ENCODE measurements at places on chromosomes 3 and 15.
A peak's percentile ranks its signal among the peaks of the same experiment; 100 is the strongest.

DNA sequence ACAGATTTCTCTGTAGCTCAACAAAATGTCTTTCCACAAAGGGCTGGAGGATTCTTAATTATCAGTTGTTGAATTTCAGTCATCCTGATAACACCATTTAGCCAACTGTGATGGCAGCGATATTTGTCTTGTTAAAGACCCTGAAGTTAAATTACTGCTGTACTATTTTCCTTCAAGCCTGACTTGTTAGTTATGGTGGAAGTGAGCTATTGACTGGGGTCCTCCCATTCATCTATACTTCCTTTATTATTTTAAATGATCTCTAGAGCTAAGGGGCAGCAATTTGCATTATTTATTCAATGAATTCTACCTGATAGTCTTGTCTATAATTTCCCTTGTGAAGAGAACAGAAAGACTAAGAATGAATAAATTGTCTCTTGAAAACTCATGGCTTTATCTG lies 64.1 kb downstream of the RBMS3 start:
- DNase-seq, result no peak

- no peak for DNase-seq
These were observed 21.2 kb downstream of the PRKAR2A start for GRCh38 chr3:48826451-48826850.

DNA sequence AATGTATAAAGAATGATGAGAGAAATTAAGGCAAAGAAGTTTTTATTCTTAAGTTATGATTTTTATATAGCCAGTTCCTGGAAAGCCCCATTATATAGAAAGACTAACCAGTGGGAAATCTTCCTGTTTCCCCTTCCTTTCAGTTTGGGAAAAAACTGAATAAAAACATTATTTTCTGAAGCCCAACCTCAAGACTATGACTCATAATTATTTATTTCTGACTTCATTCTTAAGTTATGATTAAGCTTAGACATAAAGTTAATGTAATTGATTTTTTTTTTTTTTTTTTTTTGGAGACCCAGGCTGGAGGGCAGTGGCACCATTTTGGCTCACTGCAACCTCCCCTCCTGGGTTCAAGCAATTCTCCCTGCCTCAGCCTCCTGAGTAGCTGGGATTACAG lies 55.8 kb downstream of the TRPC1 start:
- no peak for DNase-seq

DNA sequence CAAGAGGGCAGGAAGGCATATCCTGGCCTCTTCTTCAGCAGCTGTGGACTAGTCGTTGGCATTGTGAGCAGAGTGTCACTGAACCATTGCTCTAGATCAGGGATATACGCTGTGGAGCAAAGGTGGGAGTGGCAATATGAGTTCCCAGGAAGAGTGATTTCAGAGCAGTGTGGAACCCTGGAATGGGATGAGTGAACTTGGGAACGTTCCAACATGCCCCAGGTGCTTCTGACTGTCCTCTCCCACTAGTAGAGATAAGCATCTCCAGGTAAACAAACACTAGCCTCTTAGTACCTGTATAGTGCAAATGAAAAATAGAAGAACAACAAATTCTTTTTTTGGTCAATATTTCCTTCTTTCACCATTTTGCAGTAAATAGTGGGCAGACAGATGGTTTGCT lies 123.6 kb upstream of the VEPH1 start:
- no peak for DNase-seq

DNA sequence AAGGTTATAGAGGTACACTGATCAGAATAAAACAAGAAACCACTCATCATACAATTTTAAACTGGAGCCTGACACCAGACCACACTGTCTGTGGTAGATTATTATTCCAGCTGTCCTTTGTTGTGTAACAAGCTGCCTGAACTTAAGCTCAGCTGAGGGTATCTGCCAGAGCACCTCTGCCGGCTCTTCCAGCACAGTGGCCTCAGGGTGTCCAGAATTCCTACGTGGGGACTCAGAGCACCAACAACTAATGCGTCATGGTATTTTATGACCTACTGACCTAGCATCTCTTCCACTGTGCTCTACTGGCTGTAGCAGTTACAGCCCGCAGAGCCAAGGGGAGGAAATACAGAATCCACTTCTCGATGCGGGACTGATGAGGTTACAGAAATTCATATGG lies 15.6 kb upstream of the RAF1 start:
- no peak for DNase-seq

DNA sequence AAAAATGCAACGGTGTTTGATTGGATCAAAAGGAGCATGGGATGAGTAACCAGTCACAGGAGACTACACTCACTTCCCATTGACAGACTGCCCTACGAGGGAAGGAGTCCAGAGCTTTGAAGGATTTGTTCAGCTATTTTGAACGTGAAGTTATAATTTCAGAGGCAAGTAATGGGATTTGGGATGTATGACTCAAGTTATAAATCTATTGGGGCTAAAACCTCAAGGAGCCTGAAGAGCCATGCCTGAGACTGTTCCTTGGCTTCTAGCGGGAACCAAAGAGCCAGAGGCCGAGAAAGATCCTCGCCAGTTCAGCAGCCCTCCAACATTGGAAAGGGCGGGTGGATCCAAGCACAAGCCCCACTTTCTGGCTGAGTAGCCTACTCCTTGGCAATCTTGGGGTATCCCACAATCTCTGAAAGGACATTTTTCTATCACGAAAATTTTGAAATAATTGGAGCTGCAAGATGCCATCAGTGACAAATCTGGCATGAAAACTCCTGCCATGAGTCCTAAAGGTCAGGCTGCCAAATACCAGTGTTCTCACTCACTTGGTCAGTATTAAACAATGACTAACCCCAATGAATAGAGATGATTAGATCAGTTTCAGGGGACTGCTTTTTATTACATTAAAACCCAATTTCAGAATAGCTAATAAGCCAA lies 48.6 kb upstream of the SLCO2A1 start:
- no peak for DNase-seq

GRCh38 chr3:144774897-144775296 lies 803.3 kb downstream of the DIPK2A start:
- no peak for DNase-seq

DNA sequence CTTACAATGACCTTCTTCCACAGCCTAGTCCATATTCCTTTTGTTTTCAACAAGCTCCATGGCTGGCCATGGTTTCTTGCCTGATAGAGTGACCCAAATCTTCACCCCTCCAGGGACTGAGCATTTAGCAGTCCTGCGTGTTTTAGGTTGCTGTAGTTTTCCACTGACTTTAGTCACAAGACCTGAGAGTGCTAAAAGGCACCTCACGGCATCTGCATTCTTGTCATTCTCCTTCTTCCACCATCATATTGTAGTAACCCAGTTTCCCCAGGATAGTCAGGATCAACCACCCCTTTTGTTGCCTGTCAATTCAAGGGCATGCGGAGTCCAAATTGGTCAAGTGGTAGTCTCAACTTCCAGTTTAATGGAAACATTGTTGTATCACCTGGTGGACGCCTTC lies 20.8 kb downstream of the HTR3C start:
- no peak for DNase-seq

DNA sequence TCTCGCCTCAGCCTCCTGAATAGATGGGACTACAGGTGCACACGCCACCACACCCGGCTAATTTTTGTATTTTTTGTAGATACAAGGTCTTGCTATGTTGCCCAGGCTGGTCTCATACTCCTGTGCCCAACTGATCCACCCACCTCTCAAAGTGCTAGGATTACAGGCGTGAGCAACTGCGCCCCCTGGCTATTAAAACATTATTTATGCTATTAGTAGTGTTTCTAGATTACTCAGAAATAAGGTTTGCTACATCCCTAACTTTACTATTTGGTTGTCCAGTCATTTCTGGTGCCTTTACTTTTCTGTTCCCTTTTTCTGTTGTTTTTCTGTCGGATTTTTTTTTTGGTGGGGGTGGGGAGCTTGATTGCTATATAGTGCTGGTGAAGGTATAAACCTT lies 393.6 kb upstream of the TPM1 start:
- no peak for DNase-seq

DNA sequence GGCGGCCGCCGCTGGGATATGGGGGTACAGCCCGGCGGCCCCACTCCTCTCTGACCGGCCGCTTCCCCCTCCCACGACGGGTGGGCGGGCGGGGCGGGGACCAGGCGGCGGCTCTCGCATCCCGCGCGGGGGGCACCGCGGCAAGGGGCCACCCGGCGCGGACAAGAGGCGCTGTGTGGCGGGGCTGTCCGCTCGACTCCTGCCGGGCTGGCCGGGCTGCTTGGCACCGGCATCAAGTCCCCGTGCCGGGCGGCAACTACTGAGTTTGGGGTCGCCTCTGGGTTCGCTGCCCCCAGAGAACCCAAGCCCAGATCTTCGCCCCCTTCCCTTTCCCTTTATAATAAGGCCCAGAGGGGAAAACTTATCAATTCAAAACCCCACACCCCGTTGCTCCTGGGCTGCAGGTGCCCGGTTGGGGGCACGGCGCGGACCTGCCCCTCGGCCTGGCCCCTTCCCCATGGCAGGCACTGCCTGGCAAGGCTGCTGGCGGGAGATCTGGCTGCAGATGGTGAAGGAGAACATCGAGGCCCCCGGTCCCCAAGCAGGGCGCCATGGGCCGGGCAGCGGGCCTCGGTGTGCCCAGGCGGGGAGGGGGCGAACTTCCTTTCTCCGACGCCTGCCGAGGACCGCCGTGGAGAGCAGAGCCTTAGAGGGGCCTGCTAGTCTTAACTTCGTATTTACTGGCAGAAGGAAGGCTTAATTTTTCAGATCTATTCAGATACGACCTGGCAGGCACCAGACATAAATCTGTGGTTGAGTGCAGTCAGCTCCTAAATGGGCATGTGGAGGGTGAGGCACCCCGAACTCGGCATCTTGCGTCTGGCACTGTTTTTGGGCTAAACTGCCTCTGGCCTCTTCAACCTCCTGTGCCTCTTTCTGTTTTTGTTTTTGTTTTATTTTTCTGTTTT lies 911 bp downstream of the APBA2 start:
- DNase-seq, result no peak

GRCh38 chr3:32460031-32460749 lies 42.5 kb downstream of the CMTM6 start:
- no peak for DNase-seq

GRCh38 chr15:33959844-33960548 lies 8.3 kb upstream of the CHRM5 start:
- no peak for DNase-seq

DNA sequence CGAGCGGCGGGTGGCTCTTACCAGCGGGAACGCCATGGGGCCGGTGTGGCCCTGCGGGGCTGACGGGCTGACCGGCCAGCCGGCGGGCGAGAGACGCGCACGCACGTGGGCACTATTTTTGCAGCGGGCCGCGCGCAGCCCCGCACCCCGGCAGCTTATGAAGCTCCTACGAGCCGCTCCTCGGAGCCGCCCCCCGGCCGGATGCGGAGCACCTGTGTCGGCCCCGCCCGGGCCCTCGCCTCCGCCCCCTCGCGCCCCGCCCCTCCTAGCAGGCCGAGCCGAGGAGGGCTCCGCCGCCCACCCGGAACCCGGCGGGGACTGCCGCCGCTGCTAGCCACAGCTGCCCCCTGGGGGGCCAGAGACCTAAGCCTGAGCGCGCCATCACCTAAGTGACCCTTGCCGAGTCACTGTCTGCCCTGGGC lies 683 bp upstream of the CPEB1 start:
- DNase-seq, result peak; percentile 3

- DNase-seq, result no peak
These were observed 204.8 kb upstream of the IGF1R start for GRCh38 chr15:98443526-98443925.

DNA sequence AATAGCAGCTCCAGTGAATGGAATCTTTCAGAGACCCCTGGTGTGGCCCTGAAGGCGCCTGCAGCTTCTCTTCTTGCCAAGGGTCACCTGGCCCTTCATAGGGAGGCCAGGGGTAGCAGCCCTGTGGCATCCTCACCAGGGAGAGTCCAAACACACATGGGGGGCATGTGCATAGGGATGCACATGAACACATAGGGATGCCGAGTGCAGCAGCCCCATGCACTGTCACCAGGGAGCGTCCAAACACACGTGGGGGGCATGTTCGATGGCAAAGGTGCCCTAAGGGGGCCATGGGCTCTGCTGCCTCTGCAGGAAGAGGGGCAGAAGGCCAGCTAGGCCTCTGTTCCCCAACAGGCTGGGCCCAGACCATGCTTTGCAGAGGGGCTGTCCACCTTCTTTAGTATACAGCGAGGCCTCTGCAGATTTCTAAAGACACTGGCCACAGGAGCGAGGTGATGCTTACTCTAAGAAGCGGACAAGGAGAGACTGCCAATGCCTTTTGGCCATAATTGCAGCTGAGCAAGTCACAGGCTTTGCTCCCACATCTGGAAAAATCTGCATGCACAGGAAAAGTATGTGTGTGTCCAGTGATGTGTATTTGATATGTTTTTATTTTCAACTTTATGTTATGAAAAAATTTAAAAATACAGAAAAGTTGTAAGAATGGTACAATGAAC lies 21.0 kb downstream of the ANAPC13 start:
- DNase-seq, result no peak

GRCh38 chr3:40546816-40547215 lies 22.1 kb downstream of the ZNF621 start:
- DNase-seq, result no peak

DNA sequence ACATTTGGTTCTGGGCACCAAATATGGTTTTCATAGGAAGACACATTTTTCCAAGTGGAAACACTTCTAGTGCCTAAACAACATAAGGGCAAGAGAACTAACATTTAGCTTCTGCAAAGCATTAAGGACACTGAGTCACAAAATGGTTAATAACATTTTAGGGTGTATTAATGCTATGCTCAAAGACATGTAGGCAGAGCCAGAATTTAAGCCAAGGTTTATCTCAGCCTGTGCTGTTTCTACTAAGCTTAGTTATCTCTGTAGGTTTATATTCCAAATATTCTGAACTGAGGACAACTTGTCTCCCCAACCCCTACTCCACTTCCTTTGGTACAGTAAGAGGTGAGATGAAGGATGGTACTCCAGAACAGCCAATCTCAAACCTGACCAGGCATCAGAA lies 54.1 kb upstream of the AKAP13 start:
- no peak for DNase-seq

DNA sequence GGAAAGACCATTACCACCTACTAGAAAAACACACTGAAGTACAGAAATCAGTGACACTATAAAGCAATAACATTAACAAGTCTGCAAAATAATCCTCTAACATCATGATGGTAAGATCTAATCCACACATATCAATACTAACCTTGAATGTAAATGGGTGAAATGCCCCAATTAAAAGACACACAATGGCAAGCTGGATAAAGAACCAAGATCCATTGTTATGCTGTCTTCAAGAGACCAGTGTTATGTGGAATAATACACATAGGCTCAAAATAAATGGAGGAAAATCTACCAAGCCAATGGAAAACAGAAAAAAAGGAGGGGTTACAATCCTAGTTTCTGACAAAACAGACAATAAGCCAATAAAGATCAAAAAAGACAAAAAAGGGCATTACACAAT lies 13.5 kb downstream of the OR5K3 start:
- no peak for DNase-seq

Data from NCI-H1436 (cell line).